ENCODE measurements at places on chromosomes 1 and 21.

GRCh38 chr1:147046189-147046862 is 108.2 kb downstream of the NBPF12 start:
- DNase-seq: no peak

GRCh38 chr1:23616292-23616824 is 57.1 kb upstream of the ID3 start:
- DNase-seq: no peak

- DNase-seq: no peak
Measured at GRCh38 chr1:223095870-223096269, 47.2 kb downstream of the TLR5 start.

- DNase-seq: no peak
Measured at GRCh38 chr1:209390764-209391163, 192.8 kb upstream of the CAMK1G start.

DNA sequence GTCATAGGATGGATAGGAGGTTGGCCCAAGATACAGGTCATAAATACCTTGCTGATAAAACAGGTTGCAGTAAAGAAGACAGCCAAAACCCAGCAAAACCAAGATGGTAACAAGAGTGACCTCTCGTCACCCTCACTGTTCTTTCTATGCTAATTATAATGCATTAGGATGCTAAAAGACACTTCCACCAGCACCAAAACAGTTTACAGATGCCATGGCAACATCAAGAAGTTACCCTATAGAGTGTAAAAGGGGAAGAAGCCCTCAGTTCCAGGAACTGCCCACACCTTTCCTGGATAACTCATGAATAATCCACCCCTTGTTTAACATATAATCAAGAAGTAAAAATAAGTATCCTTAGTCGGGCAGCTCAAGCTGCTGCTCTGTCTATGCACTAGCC is 671.9 kb downstream of the PTPRC start:
- DNase-seq: no peak

DNA sequence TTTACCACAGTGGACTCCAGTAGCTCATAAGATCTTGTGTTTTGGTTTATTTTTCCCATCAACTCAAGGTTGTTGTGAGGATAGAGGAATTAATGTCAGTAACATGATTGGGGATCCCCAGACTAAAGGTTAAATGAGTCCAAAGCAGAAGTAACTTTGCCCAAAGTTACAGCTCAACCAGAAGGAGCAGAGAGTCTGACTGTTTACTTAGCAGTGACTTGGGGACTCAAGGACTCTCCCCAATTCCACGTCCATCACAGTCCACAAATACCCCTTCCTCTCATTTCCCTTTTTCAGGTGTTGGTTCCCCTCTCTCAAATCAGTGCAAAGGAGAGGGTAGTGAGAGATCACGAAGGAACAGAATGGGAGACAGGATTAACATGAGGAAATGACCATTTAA is 4.0 kb upstream of the ETV3 start:
- no peak for DNase-seq
